ENCODE measurements at places on chromosomes 12 and 14. TPM values are rescaled to one million over a fixed set of nuclear protein-coding genes. Genes with fewer than 3 reads are reported as not detected.
A peak's percentile ranks its signal among the peaks of the same experiment; 100 is the strongest.

DNA sequence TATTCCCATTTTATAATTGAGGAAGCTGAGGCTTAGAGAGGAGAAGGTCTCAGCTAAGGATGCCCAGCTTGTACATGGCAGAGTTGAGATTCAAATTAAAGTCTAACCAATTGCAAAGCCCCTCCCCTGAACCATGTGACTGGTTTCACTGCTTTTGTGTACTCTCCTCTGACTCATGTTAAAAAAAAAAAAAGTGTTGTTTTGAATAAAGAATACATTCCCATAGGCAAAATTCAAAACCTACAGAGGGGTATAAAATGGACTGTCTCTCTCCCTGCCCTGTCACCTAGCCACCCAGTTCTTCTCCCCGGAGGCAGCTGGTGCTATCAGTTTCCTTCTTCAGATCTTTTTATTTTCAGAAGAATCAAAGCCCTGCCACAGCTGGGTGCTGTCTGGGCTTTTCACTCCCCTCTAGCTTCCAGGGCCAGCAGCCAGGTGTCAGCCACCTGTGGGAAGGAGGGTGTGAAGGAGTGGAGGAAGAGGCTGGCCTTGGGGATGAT lies 5.4 kb downstream of the PSMD9 start:
- H3K36me3 ChIP-seq = peaks cover 23% of the 10 kb centered on the region
- no peaks in the 10 kb centered on the region for H3K27me3 ChIP-seq
- H3K4me1 ChIP-seq = peaks cover 38% of the 10 kb centered on the region
- H3K4me3 ChIP-seq = peak overlapping the region; percentile 22
- peak overlapping the region; percentile 89 for H3K27ac ChIP-seq

HNF1A gene
- not detected for total RNA-seq

PRKCH gene
- total RNA-seq = 177 TPM

LARP4 gene
- 110 TPM for total RNA-seq

KRT6C gene
- total RNA-seq = not detected

Measured in activated naive CD8-positive, alpha-beta T cell treated with anti-CD3 and anti-CD28 coated beads for 36 hours (primary cell).